ENCODE measurements at places on chromosomes 5 and 9.

- DNase-seq = no peak
Measured at GRCh38 chr9:32413424-32413823, 29.0 kb downstream of the ACO1 start.

DNA sequence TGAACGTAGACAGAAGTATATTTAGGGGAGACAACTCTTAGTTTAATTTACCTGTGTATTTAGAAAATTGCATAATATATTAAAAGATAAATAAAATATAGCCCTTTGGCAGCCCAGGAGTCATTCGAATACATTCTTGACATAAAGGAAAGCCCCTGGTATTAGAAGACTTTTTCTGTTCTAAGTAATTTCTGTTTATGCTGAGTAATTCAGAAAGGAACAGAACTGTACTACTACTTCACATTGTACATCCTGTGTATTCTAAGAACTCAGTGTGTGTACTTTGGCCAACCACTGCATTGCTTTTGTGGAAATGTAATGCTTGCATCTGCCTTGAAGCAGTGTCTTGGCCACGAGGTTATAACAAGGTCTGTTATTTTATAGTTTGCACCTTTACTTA is 136.4 kb downstream of the KDM4C start:
- no peak for DNase-seq

DNA sequence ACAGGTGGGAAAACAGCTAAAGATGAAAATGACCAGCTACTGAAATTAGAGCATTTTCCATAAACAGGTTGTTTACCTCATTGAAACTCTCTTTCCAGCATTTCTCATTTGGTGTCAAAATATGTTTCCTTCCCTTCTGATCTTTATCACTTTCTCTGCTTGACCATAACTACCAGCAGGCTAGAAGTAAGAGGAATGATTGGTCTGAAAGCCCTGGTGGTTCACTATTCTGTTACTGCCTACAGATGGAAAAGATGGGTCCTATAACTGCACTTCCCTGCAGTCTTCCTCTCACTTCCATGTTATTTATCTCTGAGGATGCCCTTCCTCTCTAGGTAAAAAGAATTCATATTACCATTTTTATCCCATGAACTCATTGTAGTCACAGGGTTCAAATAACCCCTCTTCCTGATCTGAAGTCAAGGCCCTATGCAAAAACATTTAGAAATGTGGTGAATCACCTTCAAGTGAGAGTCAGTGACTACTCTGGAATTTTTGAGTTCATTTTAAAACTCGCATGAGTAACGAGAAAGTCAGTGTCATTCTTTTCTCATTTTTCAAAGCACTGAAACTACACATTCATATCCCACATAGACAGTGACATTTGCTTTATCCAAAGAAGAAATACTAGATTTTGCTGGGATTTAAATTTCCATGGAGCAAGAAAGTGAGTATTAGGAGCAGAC is 51.7 kb downstream of the ZNF474 start:
- DNase-seq = no peak

GRCh38 chr9:127388037-127388855 is 8.7 kb upstream of the SLC2A8 start:
- DNase-seq = no peak

GRCh38 chr5:150946351-150946905 is 41.6 kb upstream of the ZNF300 start:
- DNase-seq = no peak

DNA sequence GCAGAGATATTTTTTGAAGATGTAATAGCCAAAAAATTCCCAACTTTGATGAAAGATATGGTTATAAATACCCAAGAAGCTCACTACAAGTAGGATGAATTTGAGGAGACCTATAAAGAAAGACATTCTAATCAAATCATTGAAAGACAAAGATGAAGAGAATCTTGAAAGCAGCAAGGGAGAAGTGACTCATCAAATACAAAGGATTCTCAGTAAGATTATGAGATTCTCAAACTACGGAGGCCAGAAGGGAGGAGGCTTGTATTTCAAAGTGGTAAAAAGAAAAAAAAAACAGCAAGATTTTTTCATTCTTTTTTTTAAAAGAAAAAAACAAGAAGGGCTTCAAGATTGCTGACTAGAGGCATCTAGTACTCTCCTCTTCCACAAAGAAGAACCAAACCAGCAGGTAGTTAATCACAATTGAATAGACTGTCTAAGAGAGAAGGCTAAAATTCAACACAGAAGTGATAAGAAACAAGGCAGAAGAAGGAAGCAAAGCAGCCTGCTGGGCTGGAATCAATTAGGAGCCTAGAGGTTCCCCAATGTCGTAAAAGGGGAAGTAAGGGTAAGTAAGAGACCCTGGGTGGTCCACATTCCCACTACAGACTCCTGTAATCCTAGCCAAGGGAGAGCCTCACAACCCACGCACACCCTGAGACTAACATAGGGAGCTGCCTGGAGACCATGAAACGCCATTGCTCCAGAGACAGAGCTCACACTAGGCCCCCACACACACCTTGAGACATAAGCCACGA is 59.1 kb upstream of the NIPAL4 start:
- no peak for DNase-seq

DNA sequence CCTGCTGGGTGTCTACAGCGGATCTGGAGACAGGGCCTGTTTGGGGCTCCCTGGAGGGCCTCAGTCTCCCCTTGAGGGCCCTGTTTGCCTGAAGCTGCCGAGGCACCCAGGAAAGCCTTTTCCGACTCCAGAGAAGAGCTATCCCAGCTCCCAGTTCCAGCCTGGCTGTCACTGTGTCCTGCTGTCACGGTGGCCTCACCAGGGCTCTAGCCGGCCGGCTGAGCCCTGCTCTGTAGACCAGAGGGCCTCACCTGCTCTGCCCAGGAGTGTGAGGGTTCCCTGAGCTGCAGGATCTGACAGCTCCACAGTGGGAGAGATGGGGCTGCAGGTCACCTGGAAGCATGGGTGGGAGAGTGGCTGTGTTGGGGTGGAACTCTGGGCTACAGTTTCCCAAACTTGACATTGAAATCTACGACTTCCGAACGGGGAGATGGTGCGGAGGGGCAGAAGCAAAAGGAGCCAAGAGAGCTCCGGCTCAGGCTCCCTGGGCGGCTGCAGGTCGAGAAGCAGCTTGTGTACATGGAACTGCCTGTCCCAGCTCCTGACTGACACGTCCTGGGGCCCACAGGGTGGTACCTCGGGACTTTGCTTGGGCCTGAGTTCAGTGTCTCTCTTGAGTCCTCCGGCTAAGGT is 94.9 kb downstream of the CACNA1B start:
- no peak for DNase-seq

GRCh38 chr5:180098991-180099732 is 27.6 kb upstream of the RNF130 start:
- DNase-seq = no peak

GRCh38 chr9:127035423-127035822 is 87.0 kb downstream of the ANGPTL2 start:
- no peak for DNase-seq

GRCh38 chr5:32934529-32934928 is 223.4 kb downstream of the NPR3 start:
- no peak for DNase-seq

Data from NCI-H345 (cell line).